ENCODE measurements at places on chromosomes 7 and 10.

DNA sequence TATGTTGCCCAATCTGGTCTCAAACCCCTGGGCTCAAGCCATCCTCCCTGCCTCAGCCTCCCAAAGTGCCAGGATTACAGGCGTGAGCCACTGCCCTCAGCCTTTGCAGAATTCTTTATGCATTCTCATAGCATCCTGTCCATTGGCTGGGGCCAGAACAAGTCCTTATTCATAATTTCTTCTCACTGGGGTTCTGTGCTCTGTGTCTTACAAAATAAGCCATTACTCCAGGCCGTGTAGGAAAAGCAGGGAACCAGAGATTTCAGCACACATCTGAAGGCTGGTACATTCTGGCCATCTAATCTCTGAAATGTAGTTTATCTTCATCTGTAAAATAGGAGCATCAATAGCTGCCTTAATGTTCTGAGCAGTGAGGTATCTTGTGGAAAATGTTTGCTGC, 10.3 kb upstream of the OCM start:
- DNase-seq = no peak

DNA sequence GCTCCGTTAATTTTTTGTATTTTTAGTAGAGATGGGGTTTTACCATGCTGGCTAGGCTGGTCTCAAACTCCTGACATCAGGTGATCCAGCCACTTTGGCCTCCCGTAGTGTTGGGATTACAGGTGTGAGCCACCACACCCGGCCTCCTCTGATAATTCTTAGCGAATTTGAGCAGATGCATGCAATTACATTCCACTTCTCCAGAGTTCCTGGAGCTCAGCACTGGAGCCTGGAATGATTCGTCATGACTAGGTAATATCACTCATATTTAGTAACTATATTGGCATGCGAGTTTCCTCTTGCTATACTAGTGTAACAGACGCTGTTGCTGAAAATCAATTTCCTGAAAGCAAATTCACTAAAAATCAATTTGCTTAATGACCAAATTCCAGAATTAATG, 86.8 kb downstream of the MKX start:
- no peak for DNase-seq

GRCh38 chr7:158128572-158128971, 459.1 kb downstream of the PTPRN2 start:
- no peak for DNase-seq

DNA sequence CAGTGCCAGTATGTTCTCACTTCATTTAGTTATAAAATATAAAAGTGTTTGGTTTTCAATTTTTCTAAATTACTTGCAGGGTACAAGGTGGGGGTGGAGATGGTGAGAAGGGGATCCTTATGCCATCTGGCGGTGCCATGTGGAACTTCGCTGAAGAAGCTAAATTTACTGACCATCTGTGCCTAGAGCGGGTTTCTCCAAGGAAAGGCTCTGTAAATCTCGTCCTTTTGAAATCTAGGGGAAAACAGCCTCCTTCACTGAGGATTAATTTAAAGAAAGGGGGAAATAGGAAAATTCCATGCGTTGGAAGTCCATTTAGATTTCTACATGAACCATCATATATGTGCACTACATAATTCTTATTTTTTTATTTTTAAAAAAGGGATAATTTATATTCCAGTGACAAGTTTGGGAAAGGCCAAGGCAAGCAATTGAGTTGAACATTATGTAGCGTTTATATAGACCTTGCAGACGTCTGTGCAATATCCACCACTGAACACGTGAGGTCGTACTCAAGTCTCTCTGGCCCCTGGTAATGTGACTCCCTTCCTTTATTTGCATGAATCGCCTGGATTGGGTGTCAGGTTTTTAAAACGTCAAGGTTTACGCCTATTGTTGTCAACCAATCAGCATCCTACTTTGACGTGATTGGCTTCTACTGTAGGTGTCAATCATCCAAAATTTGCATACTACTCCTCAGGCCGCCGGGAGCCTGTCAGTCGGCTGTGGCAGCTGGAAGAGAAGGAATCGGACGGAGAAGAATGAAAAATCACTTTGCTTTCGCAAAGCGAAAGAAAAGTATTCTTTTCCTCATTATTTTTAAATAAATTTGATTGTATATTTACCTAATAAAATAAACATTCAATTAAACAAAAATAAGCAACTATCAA, 297.1 kb upstream of the NFE2L3 start:
- peak; percentile 69 for DNase-seq

GRCh38 chr7:2904202-2904601, 60.1 kb upstream of the GNA12 start:
- DNase-seq = no peak

- DNase-seq = no peak
These were observed 82.1 kb downstream of the TRIM24 start for GRCh38 chr7:138542183-138542582.
